Tongue (tissue), 3 donors: ENCODE measurements at places on chromosomes 2 and 18. TPM values are rescaled to one million over a fixed set of nuclear protein-coding genes. Genes with fewer than 3 reads are reported as not detected.

CNDP1 gene
- total RNA-seq = not detected

SNED1 gene
- total RNA-seq = 15.0 TPM

HOXD4 gene
- total RNA-seq = 1.5 TPM

TFCP2L1 gene
- 5.8 TPM for total RNA-seq

COLEC11 gene
- total RNA-seq = 0.92 TPM
